Activated T-helper 2 cell treated with anti-CD3 and anti-CD28 coated beads, Interferon-gamma antibody, Interleukin-2, Interleukin-4, amounts not matched to agents 10 μg/mL and 5 μg/mL and 100 μg/mL, durations not matched to agents 14 hours and 24 hours and 36 hours (primary cell): ENCODE measurements at places on chromosomes 7 and 10. TPM values are rescaled to one million over a fixed set of nuclear protein-coding genes. Genes with fewer than 3 reads are reported as not detected.

- DNase-seq = no peak
Measured at GRCh38 chr7:32266932-32267475, 196.8 kb upstream of the PDE1C start.

- DNase-seq = no peak
Measured at GRCh38 chr7:81445462-81445861, 324.4 kb downstream of the HGF start.

- DNase-seq = no peak
Measured at GRCh38 chr7:37095122-37095521, 353.5 kb downstream of the ELMO1 start.

DNA sequence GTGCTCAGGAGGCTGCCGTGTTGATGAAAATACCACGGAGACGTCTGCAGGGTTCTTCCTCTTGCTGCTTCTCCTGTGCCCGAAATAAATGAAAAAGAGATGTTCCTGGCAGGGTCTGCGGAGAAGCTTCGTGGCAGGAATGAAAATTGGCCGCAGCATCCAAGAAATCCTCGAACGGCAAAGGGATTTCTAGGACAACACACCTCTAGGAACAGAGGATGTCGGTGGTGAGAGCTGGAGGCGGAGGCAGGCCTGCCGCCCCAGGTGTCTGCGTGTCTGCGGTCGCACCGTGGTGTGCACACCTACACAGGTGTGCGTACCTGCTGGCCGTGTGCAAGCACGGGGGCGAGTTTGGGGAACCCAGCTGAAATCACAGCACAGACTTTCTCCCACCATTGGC lies 43.4 kb downstream of the TMEM130 start:
- DNase-seq = no peak

DNA sequence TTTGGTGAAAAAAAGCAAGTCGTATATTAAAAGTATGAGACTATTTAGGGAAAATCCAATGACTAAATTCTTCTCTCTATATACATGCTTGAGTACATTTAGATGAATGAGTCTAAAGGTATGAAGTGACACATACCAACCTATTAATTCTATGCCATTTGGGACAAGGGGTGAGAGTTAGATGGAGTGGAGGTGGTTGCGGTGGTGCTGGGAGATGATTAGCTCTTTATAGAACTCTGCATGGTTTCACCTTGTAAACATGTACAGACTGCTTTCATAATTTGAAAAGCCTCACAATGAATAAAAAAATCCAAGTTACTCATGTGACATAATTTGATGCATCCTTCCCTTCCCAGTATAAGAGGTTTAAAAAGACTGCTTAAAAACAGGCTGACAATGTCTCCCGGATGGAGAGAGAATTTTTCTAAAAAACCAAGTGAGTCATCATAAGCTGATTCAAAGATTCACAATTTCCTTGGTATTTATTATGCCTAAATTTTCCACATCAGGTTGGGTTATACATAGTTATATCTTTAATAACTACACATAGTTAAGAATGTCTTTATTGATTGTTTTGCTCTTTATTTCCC lies 572.8 kb downstream of the REEP3 start:
- DNase-seq = no peak

DNA sequence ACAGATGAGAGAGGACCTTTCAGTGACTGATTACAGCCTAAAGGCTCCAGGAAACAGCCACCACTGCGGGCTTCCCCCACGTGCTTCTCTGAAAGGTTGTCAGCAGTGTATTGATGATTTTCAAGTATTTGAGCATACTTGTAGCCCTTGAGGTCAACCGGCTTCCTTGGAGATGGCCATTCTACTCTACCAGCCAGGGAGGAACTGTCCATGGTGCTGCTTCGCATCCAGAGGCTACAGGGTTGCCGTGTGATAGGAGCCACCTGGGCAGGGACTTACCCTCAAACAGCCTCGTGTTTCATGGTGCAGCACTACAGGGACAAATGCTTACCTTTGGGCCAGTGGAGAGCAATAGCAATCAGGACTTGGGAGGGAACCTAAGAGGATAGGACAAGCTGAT lies 179.5 kb downstream of the DPP6 start:
- DNase-seq = no peak

- DNase-seq = no peak
Measured at GRCh38 chr7:108328174-108328651, 128.0 kb downstream of the NRCAM start.

GRCh38 chr7:87648316-87648715 lies 20.1 kb downstream of the RUNDC3B start:
- DNase-seq = no peak

GRCh38 chr7:139095194-139095659 lies 14.3 kb downstream of the ZC3HAV1 start:
- peak; percentile 87 for DNase-seq

DNA sequence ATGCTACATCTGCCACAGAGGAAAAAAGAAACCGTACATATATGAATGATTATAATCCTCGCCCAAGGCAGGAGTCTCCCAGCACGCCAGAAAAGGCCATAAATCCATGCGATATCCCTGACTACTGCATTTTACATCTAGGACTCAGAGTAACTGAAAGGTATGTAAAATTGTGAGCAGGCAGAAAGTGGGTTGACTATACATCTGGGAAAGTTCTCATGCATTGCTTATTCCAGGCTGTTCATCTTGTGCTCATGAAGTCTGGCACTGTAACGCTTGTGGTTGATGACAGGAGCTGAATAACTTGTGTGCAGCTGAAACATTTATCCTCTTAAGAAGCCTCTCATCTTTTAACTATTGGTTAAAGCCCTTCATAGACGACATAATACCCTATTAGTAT lies 193.4 kb upstream of the STEAP4 start:
- no peak for DNase-seq

- DNase-seq = no peak
Measured at GRCh38 chr10:78365694-78366093, 332.0 kb downstream of the RPS24 start.

DNA sequence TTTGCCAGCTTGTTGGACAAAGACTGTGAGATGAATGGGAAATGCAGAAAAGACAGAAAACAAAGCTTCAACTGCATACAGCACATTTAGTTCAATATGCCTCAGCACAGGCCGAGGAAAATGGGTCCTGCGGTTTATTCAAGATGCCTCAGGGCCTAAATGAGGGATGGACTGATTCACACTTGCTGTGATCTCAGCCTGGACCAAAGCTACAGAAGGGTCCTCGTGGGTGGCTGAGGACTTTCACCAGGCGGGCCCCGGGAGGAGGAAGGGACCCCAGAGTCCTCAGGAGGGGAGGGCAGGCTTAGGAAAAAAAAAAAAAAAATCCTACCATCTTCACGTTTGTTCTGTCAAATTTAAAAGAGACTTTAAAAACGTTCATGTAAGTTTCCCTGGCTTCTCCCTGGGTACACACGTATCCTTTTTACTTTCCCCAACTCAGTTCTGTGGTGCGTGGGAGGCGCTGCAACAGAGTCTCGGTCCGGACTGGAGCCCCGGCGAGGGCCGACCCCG lies 624 bp upstream of the ZNF783 start:
- no peak for DNase-seq

GRCh38 chr7:33079096-33079495 lies 16.5 kb upstream of the NT5C3A start:
- DNase-seq = no peak

- no peak for DNase-seq
Measured at GRCh38 chr10:34244756-34245484, 570.2 kb downstream of the PARD3 start.

DNA sequence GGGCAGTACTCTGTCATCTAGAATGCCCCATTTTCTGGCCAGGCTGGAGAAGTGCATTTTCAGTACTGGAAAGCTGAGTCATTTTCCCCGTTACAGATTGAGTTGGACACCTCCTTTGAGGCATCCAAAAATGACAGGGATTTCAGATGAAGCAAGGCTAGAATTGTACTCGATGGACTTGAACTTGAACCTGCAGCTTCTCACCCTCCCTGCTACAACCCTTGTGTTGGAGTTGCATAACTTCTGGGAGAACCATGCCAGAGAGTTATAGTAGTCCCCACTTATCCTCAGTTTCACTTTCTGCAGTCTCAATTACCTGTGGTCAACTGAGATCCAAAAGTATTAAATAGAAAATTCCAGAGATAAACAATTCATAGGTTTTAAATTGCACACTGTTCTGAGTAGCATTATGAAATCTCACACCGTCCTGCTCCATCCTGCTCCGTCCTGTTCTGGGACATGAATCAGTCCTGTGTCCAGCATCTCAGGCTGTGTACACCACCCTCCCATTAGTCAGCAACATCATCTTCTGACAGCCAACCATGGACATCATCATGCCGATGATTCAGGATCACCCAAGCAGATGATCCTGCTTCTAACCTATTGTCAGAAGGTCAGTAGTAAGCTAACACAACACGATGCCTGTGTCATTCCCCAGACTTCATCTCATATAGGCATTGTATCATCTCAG lies 363.7 kb downstream of the DPP6 start:
- DNase-seq = no peak

- no peak for DNase-seq
Measured at GRCh38 chr7:119545118-119545517, 727.9 kb upstream of the KCND2 start.

DNA sequence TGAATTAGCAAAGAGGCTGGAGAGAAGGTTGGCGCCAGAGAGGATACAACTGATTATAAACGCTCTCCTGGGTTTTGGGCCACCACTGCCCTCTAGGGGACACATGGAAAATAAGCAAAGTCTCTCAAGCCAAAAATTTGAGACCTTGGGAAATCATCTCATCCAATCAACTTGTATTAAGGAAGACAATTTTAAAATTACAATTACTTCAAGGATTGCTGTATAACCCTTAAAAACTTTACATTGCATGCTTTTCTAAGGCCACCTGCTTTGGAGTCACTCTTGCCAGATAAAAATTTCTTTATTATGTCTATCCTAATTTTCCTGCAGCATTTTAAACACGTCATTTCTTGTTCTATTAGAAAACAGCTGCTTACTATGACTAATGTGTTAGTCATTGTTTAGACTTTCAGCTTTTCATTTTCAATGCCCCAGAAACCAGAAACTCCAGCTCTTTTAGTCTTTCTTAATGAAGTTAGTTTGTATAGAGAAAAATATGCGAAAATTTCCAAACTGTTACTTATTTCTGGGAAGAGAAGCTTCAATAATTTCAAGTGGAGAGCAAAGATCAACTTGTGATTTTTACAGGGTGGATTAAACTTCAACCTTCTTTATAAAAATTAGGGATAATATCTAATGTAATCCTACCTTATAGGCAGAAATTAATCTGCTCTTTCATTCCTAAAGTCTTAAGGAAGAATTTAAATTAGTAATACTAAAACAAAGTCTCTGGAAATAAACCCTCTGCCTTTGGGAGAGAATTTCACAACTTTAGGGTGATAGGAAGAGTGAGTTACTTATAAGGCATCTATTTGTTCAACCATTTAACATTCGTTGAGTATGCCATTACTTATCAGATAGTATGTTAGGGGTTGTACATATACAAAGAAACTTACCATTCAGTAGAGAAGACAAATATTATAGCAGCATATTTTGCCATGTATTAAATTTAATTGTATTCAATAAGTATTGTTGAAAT lies 20.6 kb upstream of the RHOBTB1 start:
- DNase-seq = peak; percentile 19

DNA sequence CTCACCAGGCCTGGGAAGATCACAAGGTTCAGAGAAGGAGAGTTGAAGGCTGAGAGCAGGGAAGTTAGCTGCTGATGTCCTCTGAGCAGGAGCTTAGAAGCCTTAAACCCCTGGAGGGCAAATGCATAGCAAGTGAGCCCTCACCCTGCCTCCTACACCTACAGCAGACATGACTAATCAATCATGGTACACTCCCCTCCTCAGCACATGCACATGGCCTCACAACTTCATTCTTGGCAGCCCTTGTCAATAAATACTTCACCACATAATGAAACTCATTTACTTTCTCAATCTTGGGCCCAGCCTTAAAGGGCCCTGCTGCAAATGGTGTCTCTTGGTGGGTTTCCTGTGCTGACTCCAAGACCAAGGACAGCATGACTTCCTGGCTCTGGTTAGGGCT lies 12.9 kb downstream of the MMRN2 start:
- no peak for DNase-seq

The TMEM178B gene
- total RNA-seq = 0.30 and 0.41 TPM in 2 replicates

The OR2A7 gene
- 2.2 and 2.5 TPM in 2 replicates for total RNA-seq

The C10orf71 gene
- total RNA-seq = not detected in 2 replicates

The ZNF316 gene
- 21.9 and 24.6 TPM in 2 replicates for total RNA-seq

The H2AZ2 gene
- total RNA-seq = 204 and 208 TPM in 2 replicates

The PAX4 gene
- not detected in 2 replicates for total RNA-seq

The PON3 gene
- 0.14 and 0.30 TPM in 2 replicates for total RNA-seq

The GOLGA7B gene
- 0.34 and 0.62 TPM in 2 replicates for total RNA-seq
